ENCODE measurements at places on chromosomes 5 and 9.

DNA sequence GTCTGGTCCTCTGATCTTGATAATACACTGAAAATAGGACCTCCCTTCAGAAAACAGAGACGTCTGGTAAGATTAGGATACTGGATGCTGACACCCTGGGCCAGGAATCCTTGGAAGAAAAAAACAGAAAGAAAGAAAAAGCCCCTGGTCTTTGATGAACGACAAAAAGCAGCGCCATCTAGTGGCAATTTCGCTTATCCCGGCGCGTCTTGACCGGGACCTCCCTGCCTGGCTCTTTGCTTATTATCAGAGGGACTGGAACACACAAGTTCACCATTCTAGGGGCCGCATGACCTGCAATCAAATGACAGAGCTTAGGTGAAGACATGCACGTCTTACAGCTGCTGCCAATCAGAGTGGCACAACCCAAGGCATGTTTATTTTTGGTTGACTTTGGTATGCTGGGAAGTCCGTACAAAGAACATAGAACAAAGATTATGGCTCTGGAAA lies 114.9 kb upstream of the NFIB start:
- no peak for DNase-seq

- no peak for DNase-seq
Measured at GRCh38 chr9:18994263-18994916, 38.6 kb downstream of the SAXO1 start.

DNA sequence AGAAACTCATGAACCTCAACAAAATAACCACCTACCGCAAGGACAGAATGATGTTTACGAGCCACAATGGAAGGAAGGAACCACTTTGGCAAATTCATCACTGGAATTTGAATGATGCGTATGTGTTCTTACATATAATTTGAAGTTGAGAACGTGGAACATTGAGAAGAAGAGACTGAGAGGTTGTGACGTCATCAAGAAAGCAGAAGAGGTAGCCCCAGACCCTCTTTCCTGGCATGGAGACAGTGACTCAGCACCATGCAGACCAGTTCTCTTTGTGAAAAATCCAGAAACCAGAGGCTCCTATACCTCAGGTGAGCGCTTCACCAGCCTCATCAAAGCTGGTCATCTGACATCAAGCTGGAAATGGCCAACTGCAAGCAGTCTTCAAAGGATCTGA lies 124.5 kb downstream of the PDZD2 start:
- no peak for DNase-seq

- no peak for DNase-seq
Measured at GRCh38 chr5:90015584-90016018, 394.0 kb downstream of the CETN3 start.

DNA sequence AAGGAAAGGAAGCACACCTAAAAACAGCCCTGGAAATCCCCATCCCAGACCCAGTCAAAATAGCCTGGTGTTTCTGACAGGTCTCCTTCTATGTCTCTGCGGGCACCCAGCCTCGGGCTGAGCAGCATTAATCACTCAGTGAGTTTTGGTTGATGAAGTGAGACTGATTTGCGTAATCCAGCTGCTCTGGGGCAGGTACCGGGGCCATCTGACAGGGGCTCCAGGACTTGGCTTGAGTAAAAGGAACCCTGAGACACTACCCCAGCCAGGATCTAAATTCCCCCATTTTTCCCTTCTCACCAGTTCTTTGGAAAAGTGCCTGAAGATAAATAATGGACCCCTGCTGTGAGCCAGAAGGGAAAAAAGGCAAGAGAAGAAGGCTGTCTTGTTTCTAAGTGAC lies 596 bp downstream of the SLC28A3 start:
- DNase-seq, result no peak

- no peak for DNase-seq
Measured at GRCh38 chr5:100853582-100853981, 49.5 kb downstream of the ST8SIA4 start.

DNA sequence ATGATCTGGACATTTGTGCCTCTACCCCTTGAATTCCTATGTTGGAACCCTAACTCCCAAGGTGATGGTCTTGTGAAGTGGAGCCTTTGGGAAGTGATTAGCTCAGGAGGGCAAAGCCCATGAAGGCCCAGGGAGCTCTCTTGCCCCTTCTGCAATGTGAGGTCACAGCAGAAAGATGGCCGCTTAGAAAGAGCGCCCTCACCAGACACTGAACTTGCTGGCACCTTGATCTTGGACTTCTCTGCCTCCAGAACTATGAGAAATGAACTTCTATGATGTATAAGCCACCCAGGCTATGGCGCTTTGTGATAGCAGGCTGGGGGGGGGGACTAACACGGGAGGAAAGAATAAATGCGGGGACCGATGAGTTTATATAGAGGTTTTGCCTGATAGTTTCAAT lies 45.3 kb downstream of the AGXT2 start:
- no peak for DNase-seq

DNA sequence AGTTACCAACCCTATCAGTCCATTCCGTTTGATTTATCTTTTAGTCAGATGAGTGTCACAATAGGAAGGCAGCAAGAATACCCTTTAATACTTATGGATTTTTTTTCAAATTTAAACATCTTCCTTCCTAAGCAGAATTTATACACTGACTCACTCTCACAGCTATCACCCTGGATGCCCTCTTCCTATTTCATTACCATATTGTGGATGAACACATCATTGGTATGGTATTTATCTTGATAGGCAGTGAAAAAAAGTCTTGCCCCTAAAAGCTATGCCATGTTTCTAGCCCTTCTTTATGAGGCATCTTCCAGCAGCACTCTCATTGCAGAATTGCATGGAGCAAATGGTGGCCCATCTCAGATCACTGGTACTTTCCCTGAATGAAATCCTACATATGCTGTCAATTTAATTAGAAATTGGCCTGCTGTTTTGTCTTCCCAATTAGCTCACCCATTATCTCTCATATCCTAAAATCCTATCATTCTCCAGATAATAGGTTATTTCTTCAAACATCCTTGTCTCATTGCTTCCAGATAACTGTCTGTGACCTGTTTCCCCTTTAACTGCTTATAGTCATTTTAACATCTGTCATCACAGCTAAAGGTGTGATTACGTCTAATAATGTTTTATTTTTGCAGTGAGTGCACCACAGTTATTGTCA lies 433.5 kb upstream of the POU5F2 start:
- DNase-seq, result no peak

DNA sequence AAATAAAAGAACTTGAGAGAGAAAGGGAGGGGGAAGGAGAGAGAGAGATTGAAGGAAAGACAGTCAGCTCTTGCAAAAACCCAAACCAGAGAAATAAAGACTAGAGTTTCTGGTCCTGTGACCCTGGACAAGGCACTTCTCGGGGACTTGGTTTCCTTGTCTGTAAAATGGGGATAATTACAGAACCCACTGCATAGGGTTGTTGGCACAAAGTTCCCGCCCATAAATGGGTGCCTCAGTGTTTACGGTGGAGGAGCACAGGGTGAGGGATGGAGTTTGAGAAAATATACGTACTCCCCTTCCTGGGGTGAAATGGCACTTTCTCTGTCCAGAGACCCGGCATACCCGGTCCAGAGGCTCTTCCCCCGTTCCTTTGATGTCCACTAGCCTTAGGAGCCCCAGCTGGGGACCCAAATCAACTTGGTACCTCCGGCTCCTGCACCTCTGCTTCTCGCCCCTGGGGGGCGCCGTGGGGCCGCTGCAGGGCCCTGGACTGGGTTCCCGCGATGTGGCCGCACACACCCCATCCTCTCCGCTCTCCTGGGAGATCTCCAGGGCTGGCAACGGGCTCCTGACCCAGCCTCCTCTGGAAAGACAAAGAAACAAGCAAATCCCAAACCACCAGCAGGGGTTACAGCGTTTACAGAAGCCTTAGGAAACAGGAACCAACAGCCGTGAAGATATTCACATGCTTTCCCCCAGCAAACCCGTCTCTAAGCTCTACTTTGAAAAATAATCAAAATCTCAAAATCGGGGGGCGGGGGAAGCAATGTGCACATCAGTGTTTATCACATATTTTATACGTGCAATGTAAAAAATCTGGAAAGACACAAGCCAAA lies 26.3 kb downstream of the PTGES start:
- DNase-seq, result peak; percentile 12

- DNase-seq, result no peak
Measured at GRCh38 chr9:8136477-8136876, 336.9 kb upstream of the DMAC1 start.

- no peak for DNase-seq
Measured at GRCh38 chr5:66570201-66570600, 26.0 kb upstream of the MAST4 start.

- DNase-seq, result no peak
Measured at GRCh38 chr9:91150998-91151717, 210.6 kb downstream of the AUH start.

GRCh38 chr5:81021486-81021885 lies 61.3 kb downstream of the RASGRF2 start:
- DNase-seq, result no peak

DNA sequence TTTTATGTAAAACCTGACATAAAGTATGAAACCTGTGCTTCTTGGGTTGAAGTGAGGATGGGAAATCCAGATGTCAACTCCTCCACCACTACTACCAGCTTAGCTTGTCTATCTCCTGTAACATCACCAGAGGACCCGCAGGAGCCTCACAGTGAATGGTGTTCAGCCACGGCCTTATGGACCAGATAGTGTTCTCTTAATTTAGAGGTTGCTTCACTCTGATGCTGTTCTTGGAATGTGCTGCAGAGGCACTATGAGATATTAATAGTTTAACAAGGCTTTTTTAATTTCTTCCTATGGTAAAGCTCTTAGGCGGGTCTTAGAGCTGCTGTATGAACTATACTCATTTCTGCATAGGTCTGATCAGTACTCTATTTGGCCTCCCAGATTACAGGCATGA lies 27.9 kb downstream of the NFX1 start:
- DNase-seq, result no peak

DNA sequence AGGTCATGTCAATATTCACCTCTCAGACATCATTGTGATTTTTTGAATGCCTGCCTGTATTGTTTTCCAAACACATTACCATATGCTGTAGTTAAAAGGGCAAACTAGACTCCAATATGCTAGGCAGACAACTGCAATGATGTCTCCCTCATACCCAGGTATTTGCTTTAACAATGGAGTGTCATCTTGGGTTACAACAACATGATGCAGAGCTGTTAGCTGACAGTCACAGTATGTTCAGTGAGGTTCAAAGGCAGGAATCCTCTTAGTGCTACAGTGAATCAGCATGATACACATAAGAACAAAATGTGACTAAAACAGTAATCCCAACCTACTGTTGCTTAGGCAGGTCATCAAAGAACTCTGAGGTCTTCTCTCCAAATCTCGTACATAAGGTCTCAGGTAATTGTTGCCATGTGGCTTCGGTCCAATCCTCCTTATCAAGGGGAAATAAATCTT lies 24.0 kb downstream of the OR1J1 start:
- no peak for DNase-seq

- no peak for DNase-seq
Measured at GRCh38 chr5:83528439-83528769, 56.9 kb downstream of the VCAN start.

GRCh38 chr9:22041775-22042174 lies 32.7 kb upstream of the CDKN2B start:
- DNase-seq, result no peak

Measured in effector memory CD4-positive, alpha-beta T cell (primary cell).